ENCODE measurements at places on chromosomes 1 and 21.

DNA sequence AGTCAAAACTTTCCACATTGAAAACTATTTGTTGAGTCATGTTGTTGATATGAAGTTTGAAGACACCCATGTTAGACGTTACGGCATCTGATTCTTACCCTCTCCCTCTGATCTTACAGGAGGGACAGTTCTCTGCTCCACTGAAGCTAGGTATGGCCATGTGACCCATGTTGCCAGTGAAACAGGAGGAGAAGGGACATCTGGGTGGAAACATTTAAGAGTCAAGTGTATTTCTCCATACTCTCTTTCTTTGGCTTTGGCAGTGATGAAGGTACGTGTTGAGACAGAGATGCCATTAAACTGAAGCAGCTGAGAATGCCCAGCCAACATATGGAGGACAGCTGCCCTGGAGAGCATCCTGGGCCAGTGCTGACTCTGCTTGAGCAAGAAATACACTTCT is 198.4 kb upstream of the PTGFR start:
- no peak for DNase-seq

GRCh38 chr21:41526478-41527087 is 18.6 kb upstream of the TMPRSS2 start:
- no peak for DNase-seq

DNA sequence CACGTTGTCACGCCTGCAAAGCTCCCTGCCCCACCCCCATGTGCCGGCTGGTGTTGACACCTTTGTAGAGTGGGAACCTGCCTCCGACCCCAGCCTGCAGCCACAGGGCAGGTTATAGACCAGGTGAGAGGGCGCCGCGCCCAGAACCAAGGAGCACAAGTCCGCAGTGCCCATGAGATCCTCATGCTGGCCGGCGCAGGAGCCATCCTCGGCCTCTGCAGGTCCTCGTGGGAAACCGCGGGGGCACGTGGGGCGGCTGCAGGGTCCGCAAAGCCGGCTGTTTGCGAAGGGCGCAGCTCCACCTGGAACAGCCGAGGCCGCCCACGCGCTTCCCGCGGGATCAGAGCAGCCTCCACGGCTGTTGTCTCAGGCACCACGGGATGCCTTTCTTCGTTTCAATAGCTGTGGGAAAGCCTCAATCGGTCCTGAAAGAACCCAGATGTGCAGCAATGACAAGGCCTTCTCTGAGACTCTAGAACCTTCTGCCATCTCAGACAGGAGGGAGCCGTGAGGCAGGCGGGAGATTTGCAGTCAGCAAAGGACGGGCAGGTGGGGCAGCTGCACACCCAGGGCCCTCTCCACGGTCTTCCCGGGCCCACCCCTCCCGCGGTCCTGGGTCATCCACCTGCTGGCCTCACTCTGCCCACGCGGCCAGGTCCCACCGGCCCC is 29.9 kb downstream of the POFUT2 start:
- DNase-seq: no peak

DNA sequence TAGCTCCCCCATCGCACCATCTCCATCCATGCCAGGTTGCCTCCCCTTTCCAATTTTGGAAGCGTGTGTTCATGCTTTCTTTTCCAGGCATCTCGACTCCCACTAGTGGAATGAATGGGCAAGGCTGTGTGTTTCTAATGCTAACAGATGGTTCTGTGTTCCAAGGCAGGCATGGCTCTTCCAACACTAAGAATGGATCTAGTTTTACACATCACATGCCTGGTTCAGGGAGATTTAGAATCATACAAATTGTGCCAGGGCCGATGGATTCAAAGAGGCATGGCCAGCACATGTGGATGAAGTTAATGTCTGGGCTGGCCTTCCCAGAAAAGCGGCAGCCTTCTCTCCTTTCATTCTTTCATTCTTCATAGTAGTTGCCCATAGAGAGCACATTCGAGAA is 438.7 kb downstream of the PRDM2 start:
- DNase-seq: no peak

- no peak for DNase-seq
Observed at GRCh38 chr1:238811211-238811879, 575.0 kb upstream of the CHRM3 start.

GRCh38 chr1:48659801-48660200 is 116.9 kb downstream of the BEND5 start:
- no peak for DNase-seq

DNA sequence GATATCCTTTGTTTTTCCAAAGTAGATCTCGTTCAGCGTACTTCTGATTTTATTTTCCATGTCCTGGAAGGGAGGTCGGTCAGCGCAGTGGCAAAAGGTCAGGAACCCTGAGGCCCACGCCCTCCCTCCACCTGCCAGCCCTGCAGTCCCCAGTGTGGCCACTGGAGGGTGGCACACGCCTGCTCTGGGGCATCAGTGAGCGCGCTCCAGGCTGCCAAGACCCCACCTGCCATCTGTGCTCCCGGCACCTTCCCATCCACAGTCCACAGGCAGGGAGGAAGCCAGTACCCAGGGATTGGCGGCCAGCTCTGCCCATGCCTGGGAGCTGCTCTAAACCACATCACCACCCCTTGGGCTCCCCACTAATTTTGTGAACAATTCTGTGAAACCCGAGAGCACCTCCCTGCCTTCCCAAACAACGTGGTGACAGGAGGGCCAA is 32.3 kb downstream of the SLC66A1 start:
- peak; percentile 76 for DNase-seq

GRCh38 chr1:160376525-160377131 is 9.8 kb downstream of the NHLH1 start:
- DNase-seq: peak; percentile 72

GRCh38 chr1:32538887-32539583 is at the start of gene ZBTB8A:
Gene ZBTB8A (plus strand): TSS chr1:32539427. CDS start chr1:32592932, 53,505 bp downstream.
- peak; percentile 70 for DNase-seq

- no peak for DNase-seq
Observed at GRCh38 chr1:10007169-10007568, 10.1 kb downstream of the RBP7 start.

GRCh38 chr1:213621077-213621476 is 366.7 kb upstream of the PROX1 start:
- DNase-seq: no peak

- no peak for DNase-seq
Observed at GRCh38 chr21:32572574-32573420, 12.5 kb downstream of the TCP10L start.

GRCh38 chr1:244303610-244303969 is 148.1 kb downstream of the ADSS2 start:
- no peak for DNase-seq

DNA sequence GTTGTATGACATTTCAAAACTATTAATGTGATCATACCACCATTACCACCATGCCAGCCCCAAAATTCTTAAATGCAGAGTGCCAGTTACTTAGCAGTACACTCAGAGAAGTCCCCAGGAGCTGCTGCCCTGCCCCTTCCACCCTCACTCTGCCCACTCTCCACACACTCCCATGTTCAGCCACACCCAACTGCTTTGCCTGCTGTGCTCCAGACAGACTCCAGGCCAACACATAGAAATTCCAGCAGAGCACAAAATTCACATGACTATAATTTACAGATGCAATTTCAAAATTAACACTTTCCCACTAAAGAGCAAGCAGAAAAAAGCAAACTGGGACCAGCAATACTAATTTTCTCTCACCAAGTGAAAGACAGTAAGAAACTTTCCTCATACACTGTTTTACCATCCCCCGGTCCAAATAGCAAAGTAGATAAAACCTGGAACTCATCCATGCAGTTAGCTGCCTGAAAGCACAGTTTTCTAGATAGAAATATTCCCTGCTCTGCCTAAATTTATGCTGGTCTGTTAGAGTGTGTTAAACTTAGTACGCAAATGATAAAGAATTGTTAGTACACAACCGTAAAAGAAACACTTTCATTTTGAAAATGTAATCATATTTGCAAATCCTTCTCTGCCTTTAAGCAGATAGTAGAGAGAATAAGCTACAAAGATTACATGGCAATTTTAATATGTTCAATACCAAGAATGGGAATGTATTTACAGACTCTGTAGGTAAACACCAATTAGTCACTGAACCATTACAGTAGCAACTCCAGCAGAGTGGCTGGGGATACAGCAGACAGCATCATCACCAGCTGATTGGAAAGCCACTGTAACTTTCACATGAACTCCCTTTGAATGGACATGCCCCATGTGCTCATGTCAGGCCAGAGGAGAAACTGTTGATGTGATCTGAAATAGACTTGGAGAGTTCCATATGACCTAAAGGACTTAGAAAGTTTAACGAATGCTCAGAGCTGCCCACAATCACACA is 176.5 kb downstream of the VAV3 start:
- DNase-seq: no peak

DNA sequence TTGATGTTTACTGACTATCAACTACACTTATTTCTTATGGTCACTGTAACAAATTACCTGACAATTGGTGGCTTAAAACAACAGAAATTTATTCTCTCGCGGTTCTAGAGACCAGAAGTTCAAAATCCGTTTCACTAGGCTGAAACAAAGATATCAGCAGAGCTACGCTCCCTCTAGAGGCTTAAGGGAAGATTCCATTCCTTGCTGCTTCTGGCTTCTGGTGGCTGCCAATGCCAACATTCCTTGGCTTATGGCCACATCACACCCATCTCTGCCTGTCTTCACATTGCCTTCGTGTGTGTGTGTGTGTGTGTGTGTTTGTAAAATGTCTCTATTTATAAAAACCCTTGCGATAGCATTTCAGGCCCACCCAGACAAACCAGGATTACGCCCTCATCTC is 66.4 kb downstream of the LMX1A start:
- no peak for DNase-seq
